Ascending aorta (tissue), 2 donors: ENCODE measurements at places on chromosomes 7 and 10. TPM values are rescaled to one million over a fixed set of nuclear protein-coding genes. Genes with fewer than 3 reads are reported as not detected.

Gene GIMAP8
- total RNA-seq: 28.3 TPM

Gene VTI1A
- total RNA-seq: 32.5 TPM

Gene ST8SIA6
- total RNA-seq: not detected

Gene DNAJC1
- total RNA-seq: 26.1 TPM

Gene GPR85
- total RNA-seq: not detected

Gene FRMD4A
- total RNA-seq: 108 TPM

Gene HOXA6
- 15.3 TPM for total RNA-seq

Gene ENTPD1
- 41.6 TPM for total RNA-seq

Gene ZNF33B
- total RNA-seq: 8.6 TPM

Gene AOC1
- total RNA-seq: 0.75 TPM

Gene ATOH7
- total RNA-seq: not detected

Gene NOD1
- 20.0 TPM for total RNA-seq

Gene POLR2J2
- not detected for total RNA-seq

Gene CYP3A7
- not detected for total RNA-seq

Gene NPS
- total RNA-seq: not detected

Gene MOGAT3
- total RNA-seq: not detected

Gene ABCB4
- total RNA-seq: not detected

Gene ITPRIP
- total RNA-seq: 51.0 TPM

Gene PNLIPRP3
- not detected for total RNA-seq

Gene MLXIPL
- total RNA-seq: 297 TPM

GRCh38 chr10:51599647-51600046 is 99.7 kb downstream of the CSTF2T start:
- no peak for DNase-seq
- H3K4me3 ChIP-seq: no peak overlapping the region
- H3K36me3 ChIP-seq: no peaks in the 10 kb centered on the region

DNA sequence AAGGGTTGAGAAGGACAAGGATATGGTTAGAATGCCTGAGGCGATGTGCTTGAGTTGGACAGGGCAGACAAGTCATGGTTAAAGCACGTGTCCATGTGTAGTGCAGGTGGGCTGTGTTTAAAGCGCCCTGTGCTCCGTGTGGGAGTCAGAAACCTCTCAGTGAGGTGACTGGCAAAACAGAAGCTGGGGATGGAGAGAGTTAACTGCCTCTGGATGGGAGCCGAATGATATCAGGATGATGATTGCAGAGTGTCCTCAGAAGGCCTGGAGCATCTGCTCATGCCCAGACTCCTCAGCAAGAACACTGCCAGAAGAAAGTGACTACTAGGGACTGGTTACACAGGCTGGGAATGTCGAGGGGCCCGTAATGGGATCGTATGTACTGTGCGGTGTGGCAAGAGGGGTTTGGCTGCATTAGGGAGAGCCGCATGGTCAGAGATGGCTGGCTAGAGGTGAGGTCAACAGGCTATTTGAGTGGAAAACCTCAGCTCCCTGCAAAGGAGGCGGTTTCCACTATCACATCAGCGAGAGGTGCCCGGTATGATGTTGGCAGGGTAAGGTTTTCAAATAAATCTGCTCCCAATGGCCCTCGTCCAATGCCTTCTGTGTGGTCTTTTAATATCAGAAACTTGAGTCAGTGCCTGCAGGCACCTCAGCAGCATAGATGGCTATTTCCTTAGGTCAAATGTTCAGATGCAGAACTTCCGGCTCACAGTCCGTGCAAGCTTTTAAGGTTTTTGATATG is 26.1 kb upstream of the MRC1 start:
- H3K4me3 ChIP-seq: no peak overlapping the region
- H3K36me3 ChIP-seq: no peaks in the 10 kb centered on the region
- H3K27ac ChIP-seq: no peak overlapping the region
- H3K27me3 ChIP-seq: no peaks in the 10 kb centered on the region

DNA sequence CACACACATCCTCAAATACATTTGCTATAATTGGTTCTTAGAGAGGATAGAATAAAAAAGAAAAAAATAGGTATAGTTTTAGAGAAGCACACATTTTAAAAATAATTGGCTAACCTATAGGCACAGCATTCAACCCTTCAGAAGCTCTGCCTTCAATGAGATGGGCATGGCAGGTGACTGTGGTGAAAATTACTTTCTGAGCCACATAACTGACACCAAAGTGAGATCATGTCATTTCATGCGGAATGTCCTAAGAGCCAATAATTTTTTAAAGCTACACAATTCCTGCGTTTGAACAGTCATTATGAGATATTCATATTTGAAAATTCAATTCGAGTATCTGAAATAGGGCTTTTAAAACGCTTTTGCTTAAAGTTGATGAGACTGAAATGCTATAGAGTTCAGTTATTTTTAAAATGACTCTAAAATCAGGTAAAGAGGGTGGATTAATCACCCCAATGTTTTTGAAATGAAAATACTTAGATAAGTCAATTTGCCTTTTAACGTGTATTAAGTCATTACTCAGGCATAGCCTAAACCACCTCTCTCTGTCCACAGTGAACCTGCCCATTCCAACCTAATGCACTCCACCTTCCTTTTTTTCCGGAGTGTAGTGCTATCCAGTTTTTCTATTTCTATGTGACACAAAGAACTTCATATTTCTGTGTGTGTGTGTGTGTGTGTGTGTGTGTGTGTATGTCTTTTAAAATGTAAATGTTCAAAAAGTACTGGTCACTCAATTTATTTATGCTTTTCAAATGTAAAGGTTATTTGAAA is 6.1 kb downstream of the RELN start:
- H3K4me3 ChIP-seq: no peak overlapping the region
- H3K36me3 ChIP-seq: no peaks in the 10 kb centered on the region
- no peaks in the 10 kb centered on the region for H3K4me1 ChIP-seq
- no peak overlapping the region for H3K27ac ChIP-seq
- no peaks in the 10 kb centered on the region for H3K27me3 ChIP-seq

- no peak overlapping the region for H3K4me3 ChIP-seq
- no peaks in the 10 kb centered on the region for H3K4me1 ChIP-seq
Observed at GRCh38 chr10:83955406-83955805, 183.9 kb upstream of the GHITM start.

DNA sequence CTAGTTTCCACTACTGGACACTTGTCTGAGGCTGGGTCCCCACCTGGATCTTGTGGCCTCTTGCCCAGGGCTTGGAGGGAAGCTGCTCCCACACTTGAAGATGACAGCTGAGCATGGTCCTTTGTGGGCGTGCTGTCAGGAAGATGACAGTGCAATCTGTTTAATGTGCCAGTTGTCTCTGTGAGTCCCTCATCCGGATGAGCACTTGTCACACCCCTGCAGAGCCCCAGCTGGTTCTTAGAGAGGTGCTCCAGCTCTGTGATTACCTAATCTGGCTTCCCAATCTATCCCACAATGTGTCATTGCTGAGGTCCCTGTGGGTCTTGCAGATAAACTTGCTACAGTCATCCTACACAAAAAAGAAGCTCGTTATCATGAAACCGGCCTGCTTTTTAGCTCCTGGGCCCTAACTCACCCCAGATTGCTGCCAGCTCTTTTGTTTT is 34.8 kb upstream of the CCSER2 start:
- H3K36me3 ChIP-seq: no peaks in the 10 kb centered on the region
- DNase-seq: no peak
- no peaks in the 10 kb centered on the region for H3K27me3 ChIP-seq
- H3K4me1 ChIP-seq: no peaks in the 10 kb centered on the region

GRCh38 chr7:135901585-135902540 is 75.3 kb downstream of the MTPN start:
- no peak overlapping the region for H3K27ac ChIP-seq
- no peak for DNase-seq
- H3K27me3 ChIP-seq: no peaks in the 10 kb centered on the region
- no peak overlapping the region for H3K4me3 ChIP-seq

GRCh38 chr7:50812841-50813475 is 30.3 kb upstream of the GRB10 start:
- H3K4me1 ChIP-seq: no peaks in the 10 kb centered on the region
- no peaks in the 10 kb centered on the region for H3K27me3 ChIP-seq
- H3K27ac ChIP-seq: no peak overlapping the region
- no peak for DNase-seq

DNA sequence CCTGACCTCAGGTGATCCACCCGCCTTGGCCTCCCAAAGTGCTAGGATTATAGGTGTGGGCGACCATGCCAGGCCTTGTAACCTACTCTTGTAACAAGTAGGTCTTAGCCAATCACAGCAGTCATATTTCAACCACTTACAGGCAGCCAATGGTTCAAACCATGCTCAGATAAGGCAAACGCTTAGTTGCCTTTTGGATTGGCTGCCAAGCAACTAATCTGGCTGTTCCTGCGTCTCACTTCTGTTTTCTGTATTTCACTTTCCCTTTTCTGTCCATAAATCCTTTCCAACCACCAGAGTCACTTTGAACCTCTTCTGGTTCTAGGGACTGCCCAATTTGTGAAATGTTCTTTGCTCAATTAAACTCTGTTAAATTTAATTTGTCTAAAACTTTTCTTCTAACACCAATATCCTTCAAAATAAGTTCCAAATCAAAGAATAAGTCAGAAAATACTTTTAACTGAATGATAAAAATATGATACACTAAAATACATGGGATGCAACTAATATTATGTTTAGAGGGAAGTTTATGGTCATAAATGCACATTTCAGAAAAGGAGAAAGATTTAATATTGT is 19.1 kb upstream of the PRF1 start:
- H3K36me3 ChIP-seq: no peaks in the 10 kb centered on the region
- no peaks in the 10 kb centered on the region for H3K4me1 ChIP-seq
- no peak for DNase-seq
- no peaks in the 10 kb centered on the region for H3K27me3 ChIP-seq

DNA sequence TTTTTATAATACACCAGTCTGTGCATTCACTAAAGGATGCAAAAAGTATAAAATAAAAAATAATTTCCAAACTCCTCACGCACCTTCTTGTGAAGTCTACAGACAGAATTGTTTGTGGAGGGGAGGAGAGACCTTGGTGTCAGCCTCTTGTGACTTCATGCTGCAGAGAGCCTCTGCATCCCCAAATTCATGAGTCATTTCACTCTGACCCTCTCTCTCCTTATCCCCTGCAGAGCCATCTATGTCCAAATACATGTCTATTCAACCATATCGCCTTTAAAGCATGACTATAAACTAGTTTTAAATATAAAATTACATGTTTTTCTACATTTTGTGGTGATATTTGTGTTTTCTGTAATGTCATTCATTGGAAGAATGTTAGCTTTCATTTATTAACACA is 6.0 kb downstream of the CREB5 start:
- H3K27ac ChIP-seq: no peak overlapping the region
- H3K36me3 ChIP-seq: no peaks in the 10 kb centered on the region
- no peak overlapping the region for H3K4me3 ChIP-seq

- no peak for DNase-seq
- H3K36me3 ChIP-seq: no peaks in the 10 kb centered on the region
- H3K27me3 ChIP-seq: no peaks in the 10 kb centered on the region
- H3K27ac ChIP-seq: no peak overlapping the region
Observed at GRCh38 chr7:8913682-8914081, 480.3 kb downstream of the NXPH1 start.

DNA sequence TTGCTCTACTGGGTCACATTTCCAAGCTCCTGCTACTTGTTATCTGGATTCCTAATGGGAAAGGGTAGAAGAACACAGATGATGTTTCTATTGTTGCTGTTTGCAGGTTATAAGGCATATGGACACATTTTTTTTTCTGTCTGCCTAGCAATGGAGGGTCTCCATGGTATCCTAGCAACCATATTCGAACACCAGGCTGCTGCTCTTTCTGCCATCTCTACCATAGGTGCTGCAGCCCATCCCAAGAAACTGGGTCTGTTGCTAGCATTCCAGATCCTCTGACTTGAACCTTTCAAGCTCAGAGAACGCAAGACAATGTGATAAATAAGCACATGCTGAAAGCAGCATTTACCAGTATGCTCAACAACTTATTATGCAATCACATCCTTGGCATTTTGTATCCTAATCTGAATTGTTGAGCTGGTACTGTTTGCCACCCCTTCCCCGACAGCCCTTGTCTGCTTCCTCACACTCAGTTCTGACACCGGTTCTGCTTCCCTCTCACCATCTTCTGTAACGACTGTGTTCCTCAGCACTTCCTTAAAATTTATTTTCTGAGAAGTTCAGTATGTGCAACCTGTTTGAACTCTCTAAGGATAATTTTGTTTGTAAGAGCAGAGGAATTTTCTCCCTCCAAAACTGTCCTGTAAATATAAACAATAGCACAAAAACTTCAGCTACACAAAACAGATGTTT is 6.2 kb downstream of the PRKG1 start:
- no peak for DNase-seq
- H3K4me3 ChIP-seq: peak overlapping the region; percentile 94
- H3K27me3 ChIP-seq: no peaks in the 10 kb centered on the region
- no peaks in the 10 kb centered on the region for H3K36me3 ChIP-seq
- peak overlapping the region; percentile 96 for H3K27ac ChIP-seq

DNA sequence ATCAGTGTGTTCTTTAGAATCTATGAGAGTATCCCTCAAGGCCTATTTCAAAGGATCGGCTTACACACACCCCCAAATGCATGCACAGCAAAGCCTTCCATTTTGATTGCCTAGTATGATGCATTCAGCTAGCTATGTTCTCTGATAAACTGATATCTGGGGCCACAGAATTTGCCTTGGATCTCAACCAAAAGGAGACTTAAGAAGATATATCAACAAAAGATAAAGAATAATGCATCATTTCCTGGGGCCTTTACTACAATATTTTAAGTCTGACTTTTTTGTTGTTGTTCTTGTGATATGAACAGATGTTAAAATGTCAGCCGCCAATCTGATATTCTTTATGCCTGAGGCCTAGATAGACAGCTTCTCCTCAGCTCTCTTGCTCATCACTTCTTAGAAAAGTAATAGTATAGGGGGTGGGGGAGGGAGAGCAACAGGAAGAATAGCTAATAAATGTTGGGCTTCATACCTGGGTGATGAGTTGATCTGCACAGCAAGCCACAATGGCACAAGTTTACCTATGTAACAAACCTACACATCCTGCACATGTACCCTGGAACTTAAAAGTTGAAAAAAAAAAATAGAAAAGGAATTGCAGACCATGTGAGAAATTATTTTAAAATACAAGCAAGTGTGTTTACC is 792.9 kb upstream of the GHITM start:
- no peak for DNase-seq
- no peak overlapping the region for H3K27ac ChIP-seq
- no peaks in the 10 kb centered on the region for H3K27me3 ChIP-seq
- H3K4me3 ChIP-seq: no peak overlapping the region

- no peak overlapping the region for H3K4me3 ChIP-seq
- no peak for DNase-seq
Observed at GRCh38 chr10:59804220-59804619, 51.0 kb upstream of the MRLN start.

DNA sequence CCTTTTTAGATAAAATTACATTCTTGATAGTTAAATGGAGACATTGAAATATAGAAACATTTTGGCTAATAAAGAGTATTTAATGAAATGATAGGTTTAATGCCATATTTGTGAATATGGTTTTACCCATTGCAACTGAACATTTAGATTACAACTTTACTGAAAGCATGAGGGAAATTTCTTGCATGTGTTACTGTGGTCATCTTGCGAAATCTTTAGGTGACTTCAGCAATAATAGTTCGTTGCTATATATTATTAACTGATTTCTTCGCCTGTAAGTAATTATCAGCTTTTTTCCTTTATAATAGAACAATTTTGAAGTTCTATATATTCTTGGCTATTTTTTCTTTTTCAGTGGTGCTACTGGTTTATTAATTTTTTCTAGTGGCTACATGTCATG is 83.2 kb downstream of the MLLT10 start:
- no peaks in the 10 kb centered on the region for H3K4me1 ChIP-seq
- no peak overlapping the region for H3K4me3 ChIP-seq
- H3K36me3 ChIP-seq: peaks cover 6% of the 10 kb centered on the region
- H3K27ac ChIP-seq: no peak overlapping the region

GRCh38 chr10:106999118-106999707 is 165.3 kb downstream of the SORCS1 start:
- H3K27ac ChIP-seq: no peak overlapping the region
- no peaks in the 10 kb centered on the region for H3K36me3 ChIP-seq
- no peaks in the 10 kb centered on the region for H3K4me1 ChIP-seq
- no peak overlapping the region for H3K4me3 ChIP-seq
- no peaks in the 10 kb centered on the region for H3K27me3 ChIP-seq
